ENCODE measurements at places on chromosomes 6 and 20. TPM values are rescaled to one million over a fixed set of nuclear protein-coding genes. Genes with fewer than 3 reads are reported as not detected.

RAMACL gene
- total RNA-seq = 0.43 TPM

PHACTR3 gene
- total RNA-seq = not detected

ZBTB2 gene
- total RNA-seq = 7.9 TPM

KCNK15 gene
- 0.47 TPM for total RNA-seq

LY6G6D gene
- not detected for total RNA-seq

SLC22A7 gene
- total RNA-seq = not detected

GLP1R gene
- total RNA-seq = not detected

ITPR3 gene
- 26.3 TPM for total RNA-seq

ECT2L gene
- 0.09 TPM for total RNA-seq

EFCAB8 gene
- total RNA-seq = under 0.01 TPM

FHL5 gene
- not detected for total RNA-seq

MMP24OS gene
- total RNA-seq = 41.6 TPM

KCNQ2 gene
- total RNA-seq = not detected

LHFPL5 gene
- not detected for total RNA-seq
